ENCODE measurements at places on chromosomes 2 and 18.

DNA sequence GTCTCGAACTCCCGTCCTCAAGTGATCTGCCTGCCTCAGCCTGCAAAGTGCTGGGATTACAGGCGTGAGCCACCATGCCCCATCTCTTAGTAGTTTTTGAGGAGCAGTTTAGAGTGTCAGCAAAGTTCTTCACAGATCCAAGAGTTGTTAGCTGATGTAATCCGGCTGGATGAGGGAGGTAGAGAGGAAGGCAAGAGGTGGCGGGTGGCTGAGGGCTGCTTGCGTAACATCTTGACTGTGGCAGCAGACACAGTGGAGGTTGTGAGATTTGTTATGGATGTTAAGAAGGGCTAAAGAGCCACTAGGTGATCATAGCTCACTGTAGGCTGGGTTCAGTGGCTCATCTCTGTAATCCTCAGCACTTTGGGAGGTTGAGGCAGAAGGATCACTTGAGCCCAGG, 19.5 kb upstream of the FAM136A start:
- no peak for DNase-seq

GRCh38 chr2:100793982-100794381, 26.0 kb upstream of the NPAS2 start:
- no peak for DNase-seq

DNA sequence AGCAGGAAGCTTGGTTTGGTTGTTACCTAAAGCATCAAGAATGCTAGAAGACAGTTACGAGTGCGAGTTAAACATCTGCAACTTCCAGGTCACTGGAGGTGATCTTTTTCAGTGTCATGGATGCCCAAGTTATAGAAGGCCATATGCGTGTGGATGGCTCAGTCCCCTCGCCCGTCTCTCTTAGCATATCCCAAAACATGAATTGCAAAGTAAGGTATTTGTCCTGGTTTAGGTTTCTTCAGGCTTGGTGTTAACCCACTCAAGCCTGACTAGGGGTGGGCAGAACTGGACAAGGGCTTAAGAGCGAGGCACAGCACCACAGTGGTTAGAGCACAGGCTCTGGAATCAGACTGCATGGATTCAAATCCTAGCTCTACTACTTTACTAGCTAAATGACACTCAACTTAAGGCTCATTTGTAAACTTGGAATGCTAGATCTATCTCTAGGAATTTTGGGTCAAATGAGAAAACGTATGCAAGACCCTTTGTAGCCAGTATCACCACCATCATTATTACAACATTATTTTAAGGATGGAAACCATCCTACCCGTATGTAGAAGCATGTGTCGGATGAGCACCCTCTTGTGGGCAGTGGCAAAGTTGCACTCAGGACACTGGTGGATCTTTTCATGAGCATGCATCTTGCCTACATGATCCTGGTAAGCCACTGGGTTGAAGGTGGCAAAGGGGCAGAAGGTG, 11.2 kb downstream of the ZNF142 start:
- peak; percentile 16 for DNase-seq

- no peak for DNase-seq
These were observed 305.1 kb upstream of the GULP1 start for GRCh38 chr2:187986390-187987105.

DNA sequence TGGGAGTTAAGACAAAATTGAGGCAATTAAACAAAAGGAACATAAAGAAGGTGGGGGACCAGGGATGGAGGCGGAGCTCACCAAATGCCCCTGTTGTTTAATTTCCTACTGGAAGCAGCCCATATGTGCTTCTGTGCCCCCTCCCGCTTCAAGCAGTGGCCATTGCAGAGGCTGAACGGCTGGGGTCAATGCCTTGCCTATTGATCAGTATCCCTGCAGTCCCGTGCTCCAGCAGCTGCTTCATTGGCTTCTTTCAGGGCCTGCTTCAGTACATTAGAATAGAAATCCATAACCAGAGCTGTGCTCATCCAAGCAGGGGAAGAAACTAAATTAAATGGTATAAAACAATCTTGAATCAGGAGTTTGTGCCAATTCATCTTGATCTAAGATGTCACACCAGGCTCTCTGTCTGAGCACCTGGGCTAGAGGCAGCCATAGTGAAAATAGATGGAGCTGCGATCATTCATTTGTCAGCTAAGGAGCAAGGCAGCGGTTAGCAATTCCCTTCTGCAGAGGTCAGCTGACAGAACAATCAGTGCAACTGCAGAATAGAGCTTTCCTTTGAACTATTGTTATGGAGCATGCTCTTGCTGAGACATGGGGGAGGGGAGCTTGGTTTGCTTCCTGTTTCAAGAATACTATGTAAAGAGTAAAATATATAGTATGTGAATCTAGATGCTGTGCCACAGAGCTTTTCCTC, 222.4 kb downstream of the WDR7 start:
- no peak for DNase-seq

- DNase-seq: no peak
These were observed 182.1 kb upstream of the SIX2 start for GRCh38 chr2:45191146-45191863.

- no peak for DNase-seq
These were observed 83.9 kb downstream of the LYPD1 start for GRCh38 chr2:132586101-132586511.

- no peak for DNase-seq
These were observed 115.8 kb downstream of the C2orf74 start for GRCh38 chr2:61277756-61278155.

DNA sequence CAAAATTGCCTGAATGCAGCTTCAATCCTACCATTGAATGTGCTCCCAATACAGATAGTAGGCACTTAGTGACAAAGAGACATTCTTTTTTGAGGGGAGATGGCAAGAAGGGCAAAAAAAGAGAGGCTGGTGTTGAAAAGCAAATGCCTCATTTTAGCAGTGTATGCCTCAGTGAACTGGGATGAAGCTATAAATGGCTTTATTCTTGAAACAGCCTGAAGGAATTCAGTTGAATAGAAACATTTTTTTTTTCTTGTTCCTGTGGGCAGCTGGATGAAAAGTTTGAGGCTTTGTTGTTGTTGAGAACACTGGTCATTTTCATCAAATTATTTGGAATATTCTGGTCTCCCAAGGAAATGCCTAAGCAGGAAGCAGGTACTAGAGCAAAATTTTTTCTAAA, 228.9 kb downstream of the RNF144A start:
- DNase-seq: no peak

GRCh38 chr2:207264310-207264709, 98.6 kb upstream of the KLF7 start:
- no peak for DNase-seq
